ENCODE measurements at places on chromosomes 2 and 18.
A peak's percentile ranks its signal among the peaks of the same experiment; 100 is the strongest.

GRCh38 chr2:26892133-26892532 is 44.2 kb downstream of the DPYSL5 start:
- DNase-seq, result no peak

- no peak for DNase-seq
These were observed 93.9 kb upstream of the CD226 start for GRCh38 chr18:70041459-70042050.

DNA sequence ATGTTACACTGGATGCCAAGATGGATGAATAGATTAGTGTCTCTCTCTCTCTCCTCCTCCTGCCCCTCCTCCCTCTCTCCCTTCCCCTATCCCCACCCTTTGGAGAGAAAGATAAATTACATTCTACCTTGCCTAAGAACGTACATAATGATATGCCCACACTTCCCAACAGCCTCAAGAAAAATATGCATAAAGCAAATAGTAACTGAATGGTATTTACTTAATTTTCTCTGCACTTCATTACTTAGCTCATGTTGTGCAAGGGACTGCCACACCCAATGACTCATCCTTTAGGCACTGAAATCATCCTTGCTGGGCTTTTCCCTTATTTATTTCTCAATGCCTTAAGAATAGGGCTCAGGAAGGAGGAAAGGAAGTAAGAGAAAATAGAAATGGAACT is 137.3 kb upstream of the PID1 start:
- DNase-seq, result peak; percentile 93

GRCh38 chr2:108691447-108691846 is 27.8 kb upstream of the RANBP2 start:
- no peak for DNase-seq

DNA sequence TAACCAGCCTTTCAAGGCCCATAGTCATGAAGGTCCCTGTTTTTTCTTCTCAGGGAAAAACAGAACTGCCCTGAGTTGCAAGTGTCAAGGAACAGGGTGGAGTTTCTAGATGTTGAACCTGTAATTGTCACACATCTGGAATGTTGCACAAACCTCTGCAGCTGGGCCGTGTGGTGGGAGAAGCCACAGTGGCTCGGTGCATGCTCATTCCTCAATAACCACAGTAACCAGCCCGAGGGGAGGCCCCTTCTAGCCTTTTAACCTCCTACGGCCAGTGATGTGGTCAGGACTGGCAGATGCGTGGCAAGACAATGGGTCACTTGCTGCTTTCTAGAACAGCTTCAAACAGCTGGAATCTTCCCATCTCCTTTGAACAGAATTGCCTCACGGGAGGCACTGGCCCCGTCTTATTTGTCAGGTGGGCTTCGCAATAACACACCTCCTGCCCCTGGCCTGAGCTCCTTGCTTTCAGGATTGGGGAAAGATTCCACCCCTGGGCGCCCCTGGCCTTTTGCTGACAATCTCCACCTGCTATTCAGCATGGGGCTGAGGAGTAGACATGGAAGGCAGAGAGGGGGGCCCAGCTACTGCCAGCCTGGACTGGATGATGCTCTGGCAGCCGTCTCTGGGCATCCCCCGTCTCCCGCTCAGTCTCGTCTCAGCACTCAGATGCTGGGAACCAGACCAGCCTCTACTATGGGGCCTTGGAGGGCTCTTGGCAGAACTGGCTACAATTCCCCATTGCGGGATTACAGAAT is 102.9 kb downstream of the KLHL29 start:
- DNase-seq, result peak; percentile 22
